Left cardiac atrium (tissue), 4 donors: ENCODE measurements at places on chromosomes 7 and 10.

- no peak for DNase-seq
Measured at GRCh38 chr7:18913106-18913505, 204.3 kb downstream of the TWIST1 start.

DNA sequence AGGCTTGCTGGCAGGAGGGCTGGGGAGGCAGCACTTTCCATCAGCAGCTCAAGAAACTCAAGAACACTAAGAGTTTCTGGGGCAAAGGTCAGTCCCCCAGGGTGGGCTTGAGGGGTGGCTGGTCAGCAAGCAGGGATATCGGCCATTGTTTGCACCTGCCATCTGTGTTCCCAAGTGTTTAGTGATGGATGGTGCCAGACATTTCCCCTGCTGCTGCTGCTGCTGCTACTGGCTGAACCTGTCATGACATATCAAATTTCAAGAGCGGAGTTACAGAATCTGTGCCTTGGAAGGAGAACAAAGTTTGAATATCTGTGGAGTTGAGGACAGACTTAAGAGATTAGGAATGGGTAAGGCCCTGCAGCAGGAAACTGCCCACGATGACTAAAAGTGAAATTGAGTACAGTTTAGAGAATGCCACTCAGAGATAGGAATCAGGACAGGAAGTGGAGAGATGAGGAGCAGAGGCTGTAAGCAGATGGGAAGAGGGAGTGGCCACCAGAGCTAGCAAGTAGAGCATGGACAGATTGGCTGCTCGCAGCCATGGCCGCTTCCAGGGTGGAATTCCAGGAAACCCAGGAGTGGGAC lies 39.2 kb upstream of the PPP1R3C start:
- DNase-seq = no peak

GRCh38 chr7:141563956-141564623 lies 12.9 kb downstream of the AGK start:
- DNase-seq = no peak

- DNase-seq = no peak
Measured at GRCh38 chr7:90192876-90193750, 18.4 kb upstream of the STEAP2 start.

DNA sequence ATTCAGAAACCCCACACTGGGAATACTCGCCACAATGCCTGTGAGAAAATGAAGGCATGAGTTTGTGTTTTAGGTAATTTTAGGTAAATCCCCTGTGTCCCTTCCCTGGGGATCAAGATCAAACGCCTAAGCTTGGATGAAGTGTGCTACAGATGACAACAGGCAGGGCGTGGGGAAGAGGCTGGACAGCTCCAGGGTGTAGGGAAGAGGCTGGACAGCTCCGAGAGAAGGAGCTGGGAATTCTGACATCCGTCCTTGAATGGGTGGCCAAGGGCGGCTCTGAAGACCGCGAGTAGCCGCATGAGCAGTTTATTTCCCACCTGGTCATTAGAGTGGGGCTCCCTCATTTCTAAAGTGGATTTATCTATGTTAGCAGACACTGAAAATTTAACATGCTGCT lies 109.7 kb downstream of the RAMP3 start:
- no peak for DNase-seq

DNA sequence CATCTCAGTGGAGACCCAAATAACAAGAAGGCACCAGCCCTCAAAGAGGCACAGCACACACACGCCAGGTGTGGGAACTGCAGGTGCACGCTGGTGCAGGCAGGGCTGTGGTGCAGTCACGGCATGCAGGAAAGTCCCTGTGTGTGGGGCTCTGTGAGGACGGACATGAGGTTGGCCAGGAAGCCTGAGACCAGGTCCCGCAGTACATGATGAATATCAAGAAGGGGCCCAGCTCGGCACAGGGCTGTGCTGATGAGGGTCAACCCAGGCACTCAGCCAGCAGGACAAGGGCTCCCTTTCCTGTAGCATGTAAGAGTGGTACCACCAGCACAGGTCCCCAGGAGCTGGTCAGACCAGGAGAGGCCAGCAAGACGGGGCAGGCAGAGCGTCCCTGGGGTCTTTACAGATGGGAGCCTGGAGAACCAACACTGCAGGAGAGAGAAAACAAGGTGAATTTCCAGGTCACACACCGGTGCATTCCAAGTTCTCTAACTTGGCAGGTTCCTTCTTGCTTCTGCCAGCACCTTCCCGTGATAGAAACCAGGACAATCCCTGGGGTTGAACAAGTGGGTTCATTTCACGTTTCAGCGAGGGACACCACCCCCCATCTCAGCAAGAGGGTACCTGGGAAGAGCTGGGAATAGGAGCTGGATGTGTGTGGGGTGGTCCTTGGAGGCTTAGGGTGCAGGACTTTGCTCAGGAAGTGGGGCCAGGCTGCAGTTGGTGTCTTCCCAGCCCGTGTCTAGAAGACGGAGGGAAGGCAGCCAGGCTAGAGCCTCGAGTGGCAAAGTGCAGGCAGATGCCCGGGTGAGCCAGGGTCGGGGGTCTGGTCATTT lies 244.8 kb upstream of the TCERG1L start:
- DNase-seq = no peak

DNA sequence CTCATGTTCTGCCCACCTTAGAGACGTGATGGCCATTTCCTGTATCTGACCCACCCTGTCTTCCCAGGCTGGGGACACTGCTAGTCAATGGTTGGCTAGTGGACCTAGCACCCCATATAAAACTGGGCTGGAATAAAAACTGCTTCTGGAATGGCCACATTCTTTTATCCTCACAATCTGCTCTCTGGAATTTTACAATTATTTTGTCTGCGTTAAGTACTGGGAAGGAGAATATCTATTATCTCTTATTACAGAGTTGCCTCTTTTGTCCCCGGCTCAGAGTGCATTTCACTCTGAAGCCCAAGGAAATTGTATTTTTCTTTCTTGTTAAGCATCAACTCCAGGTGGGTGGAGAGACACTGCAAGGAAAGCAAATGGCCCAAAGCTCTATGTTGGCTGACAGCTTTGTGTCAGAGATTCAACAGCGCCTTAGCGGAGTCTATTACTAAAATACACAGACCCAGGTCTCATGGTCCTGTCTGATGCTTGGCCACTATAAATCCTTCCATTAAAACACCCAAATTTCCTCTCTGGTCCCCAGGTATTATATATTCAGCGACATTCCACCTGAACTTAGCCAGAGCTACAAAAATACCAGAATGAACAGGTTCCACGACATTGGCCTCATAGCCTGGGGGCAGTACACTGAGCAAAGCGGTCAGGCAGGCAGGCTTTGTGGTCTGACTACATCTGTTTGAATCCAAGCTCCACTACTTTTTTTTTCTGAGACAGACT lies 121.7 kb downstream of the PRPF18 start:
- no peak for DNase-seq

- DNase-seq = no peak
Measured at GRCh38 chr10:121658611-121659010, 60.4 kb upstream of the FGFR2 start.

GRCh38 chr7:144659211-144659610 lies 176.6 kb downstream of the TPK1 start:
- no peak for DNase-seq

DNA sequence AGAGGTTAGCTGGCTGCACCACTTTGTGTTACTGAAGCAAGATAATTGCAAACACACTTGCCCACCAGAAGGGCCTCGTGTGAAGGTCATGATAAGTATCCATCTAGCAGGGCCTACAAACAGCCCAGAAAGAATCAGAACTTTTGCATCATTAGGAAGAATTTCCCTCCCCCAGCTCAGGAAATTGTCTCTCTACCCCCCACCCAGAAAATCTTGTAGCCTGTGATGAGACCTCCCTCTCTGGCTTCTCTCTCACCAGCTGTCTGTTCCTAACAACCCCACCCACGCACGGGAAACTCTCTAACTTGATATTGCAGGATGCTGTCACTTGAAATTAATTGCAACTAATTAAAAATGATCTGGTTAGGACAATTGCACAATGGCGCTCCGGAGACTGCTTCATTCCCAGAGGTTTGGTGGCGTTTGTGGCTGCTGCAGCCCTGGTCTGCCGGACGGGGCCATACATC lies 34.5 kb downstream of the ZNF503 start:
- no peak for DNase-seq

- no peak for DNase-seq
Measured at GRCh38 chr10:24469993-24470392, 253.7 kb downstream of the ARHGAP21 start.

DNA sequence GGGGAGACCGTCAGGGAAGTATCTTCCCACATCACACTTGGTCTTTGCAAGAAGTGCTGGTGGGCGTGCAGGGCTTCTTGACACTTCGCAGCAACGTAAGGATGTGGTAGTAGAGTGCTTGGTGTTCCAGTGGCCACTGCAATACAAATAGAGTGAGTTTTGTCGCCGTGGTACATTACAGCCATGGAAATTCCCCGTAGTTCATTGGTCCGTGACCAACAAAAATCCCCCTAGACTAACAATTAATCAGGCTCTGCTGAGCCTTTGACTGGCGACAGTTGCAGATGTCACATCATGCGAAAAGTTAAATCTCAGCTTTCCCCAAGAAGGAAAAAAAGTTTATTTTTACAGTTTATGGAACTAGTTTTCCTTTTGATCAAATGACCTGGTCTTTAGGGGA lies 134.7 kb downstream of the MGMT start:
- DNase-seq = no peak

DNA sequence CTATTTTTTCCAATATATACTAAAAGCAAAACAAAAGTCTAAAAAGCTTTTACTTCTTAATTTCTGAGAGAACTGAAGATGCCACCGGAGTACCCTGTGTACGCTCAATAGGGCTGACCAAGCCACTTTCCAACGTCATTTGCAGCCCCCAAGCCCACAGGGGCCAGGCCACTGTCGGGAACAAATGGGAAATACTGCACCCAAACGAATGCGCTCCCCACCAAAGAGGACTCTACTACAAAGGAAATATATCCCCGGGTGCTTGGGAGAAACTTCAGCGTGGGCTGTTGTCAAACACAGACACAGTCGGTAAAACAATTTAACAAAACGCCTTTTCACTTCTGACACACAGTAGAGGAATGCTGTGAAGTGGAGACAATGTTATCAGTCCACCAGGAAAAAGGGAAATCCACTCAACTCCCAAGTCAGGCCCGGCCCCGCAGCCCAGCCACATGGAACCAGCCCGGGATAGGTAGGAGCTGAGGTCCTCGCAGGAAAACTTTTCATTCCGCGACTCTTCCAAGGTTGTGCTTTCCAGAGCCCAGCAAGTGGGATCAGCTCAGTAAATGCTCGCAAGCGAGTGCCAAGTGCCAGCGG lies 1.4 kb downstream of the PARD3 start:
- peak; percentile 43 for DNase-seq

GRCh38 chr7:1920266-1920681 lies 250.2 kb downstream of the ELFN1 start:
- DNase-seq = no peak

DNA sequence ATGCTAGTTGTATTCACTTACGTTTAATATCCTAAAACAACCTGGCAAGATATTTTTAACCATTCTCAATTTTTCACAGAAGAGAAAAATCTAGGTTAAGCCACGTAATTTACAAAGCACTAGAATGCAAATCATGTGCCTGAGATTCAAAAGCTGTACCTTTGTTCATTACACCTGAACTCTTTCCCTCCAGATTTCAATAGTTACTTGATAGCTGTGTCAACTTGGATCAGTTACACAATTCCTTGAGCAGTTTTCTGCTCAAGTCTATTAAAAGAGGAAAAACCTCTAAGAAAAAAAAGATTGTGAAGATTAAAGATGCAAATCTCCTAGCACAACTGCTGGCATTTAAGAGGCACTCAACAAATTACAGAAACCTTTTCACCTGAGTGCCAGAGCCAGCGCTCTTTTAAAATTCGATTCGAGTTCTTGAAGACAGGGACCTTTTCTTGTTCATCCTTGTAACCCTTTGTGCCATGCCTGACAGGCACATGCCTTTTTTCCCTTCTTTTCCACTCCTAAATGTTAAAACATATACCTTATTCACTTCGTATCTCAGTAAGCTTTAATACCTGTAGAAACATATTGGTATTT lies 886 bp downstream of the NSUN6 start:
- DNase-seq = no peak

DNA sequence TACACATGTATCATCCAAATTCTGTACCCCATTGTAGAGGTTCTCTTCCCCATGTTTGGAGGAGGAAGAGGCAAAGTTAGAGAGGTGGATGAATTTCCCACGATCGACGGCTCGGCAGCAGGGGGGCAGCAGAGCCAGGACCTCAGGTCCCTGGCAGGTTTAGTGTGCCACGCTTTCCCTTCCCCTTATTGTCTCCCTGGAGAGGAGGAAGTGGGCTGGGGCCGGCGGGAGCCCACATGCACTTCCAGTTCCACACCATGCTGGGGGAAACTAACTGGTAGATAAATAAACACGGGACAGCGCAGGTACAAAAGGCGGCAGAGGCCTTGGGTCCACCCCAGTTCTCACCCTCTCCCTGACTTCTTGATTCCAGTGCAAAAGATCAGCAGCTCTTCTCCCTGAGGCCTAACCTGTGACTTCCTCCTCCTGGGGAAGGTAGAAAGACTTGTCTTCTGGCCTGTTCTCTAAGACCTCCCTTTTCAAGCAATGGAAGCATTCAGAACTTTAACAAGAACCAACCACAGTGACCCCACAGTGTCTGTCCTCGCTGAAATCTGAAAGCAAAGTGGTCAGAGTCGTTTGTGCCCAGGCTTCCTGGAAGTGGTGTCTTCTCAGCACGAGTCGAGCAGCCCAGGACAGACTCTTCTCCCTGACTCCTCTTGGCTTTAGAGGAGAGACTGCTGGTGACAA lies 30.5 kb upstream of the SRGN start:
- no peak for DNase-seq

GRCh38 chr10:133372507-133372906 lies 647 bp downstream of the ECHS1 start:
- no peak for DNase-seq

GRCh38 chr10:119209035-119209735 lies 1.8 kb downstream of the GRK5 start:
- DNase-seq = peak; percentile 76

DNA sequence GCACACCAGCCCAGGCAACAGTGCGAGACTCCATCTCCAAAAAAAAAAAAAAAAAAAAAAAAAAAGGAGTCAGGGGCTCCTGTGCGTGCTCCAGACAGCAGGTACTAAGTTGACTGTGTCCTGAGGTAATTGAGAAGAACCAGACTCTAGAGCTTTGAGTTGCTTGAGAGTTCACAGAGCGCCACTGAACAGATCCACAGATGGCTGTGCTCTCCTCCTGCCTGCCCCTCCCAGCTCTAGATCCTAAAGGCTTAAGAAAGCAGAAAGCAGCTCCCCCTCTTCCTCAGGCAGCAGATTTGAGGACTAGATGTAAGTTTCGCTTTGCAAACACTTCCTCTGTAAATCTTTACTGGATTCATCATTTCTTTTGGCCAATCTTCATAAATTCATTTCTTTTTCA lies 38.7 kb downstream of the SHH start:
- DNase-seq = no peak

GRCh38 chr7:149409895-149410294 lies 51.0 kb downstream of the ZNF777 start:
- DNase-seq = no peak
